Stimulated activated CD8-positive, alpha-beta memory T cell treated with anti-CD3 and anti-CD28 coated beads, Interleukin-7, amount 100 ng/mL, for 4 hours (primary cell): ENCODE measurements at places on chromosomes 2 and 18.

- DNase-seq: no peak
Observed at GRCh38 chr2:163682695-163683094, 53.1 kb downstream of the FIGN start.

- DNase-seq: no peak
Observed at GRCh38 chr18:45954070-45954934, 12.8 kb downstream of the EPG5 start.

GRCh38 chr18:57784801-57785114, 18.4 kb downstream of the ATP8B1 start:
- no peak for DNase-seq

DNA sequence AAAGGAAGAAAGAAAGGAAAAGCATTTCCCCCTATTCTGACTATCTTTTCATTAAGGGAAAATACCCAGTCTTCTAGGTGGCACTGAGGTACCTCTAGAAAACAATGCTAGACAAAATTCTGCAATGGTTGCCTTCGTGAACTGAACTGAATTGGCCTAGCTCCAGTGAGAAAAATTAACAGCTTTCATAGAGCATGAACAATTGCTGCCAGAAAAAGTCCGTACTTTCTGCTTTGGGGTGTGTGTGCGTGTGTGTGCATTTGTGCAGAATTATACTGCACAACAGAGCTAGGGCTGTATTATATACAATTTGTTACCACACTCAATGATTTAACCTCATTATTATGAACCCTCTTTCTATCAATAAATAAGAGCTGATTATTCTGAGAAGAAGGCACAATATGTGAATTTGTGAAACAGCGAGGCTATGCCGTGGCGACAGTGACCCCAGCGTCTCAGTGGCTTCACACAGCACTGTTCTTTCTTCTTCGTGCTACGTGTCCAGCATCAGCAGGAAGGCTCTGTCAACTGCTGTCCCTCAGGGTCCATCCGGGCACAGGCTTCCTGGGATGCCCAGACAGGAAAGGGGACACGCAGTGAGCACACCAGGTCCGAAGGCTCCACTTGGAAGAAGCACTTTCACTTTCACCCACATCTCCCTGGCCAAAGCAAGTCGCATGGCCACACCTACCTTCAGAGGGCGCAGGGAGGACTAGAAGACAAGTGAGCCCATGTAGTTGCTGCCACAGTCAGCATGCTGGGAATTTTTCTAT, 47.5 kb downstream of the PTGR3 start:
- DNase-seq: peak; percentile 2

DNA sequence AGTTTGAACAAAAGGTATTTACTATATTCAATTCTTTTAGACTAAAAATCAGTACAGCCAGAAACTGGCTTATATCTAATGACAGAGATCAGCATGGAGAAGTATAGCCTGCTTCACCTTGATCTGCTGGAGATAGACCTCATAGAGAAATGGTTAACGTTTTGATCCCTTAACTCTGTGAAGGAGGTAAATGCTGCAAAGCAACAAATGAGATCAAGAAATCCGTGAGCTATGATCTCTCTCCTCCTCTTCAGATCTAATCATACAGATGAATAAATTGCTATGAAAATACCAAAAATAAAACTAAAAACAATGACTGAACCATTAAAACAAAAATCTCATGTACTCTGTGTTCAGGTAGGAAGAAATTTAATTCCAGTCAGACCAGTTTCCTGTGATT, 42.8 kb downstream of the KLHL14 start:
- no peak for DNase-seq

DNA sequence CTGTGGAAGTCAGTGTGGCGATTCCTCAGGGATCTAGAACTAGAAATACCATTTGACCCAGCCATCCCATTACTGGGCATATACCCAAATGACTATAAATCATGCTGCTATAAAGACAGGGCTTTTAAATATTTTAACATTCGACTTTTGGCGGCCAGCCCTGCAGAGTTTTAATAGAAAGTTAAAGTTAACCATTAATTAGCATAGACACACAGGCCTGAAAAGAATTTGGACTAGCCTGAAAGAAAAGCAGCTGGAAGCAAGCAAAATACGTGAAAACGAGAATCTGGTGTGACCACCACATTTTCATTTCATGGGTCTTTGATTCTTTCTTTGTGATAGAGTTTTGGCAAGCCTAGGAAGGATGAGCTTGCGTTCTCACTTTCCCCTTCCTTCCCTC, 184.0 kb downstream of the SCG2 start:
- DNase-seq: no peak

- DNase-seq: no peak
Observed at GRCh38 chr2:111999809-112000208, 55.3 kb upstream of the TMEM87B start.

- DNase-seq: no peak
Observed at GRCh38 chr2:213152065-213152794, 818 bp upstream of the IKZF2 start.

DNA sequence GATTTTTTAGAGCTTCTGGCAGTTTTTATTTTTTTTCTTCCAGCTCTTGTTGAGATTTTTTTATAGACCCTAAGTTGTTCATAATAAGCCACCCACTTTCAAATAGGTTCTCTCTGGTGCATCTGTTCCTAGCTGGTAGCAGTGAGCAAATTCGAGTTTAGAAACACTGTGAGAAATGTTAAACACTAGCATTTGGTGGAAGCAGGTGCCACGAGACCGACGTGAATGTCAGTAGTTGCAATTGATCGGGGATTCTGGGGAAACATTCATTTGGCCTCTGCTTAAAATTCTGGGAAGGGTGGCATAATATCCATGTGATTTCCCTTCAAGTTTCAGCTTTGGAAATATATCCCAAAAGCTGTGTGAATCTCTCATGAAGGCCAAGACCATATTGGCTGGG, 435.0 kb downstream of the RNF144A start:
- no peak for DNase-seq

DNA sequence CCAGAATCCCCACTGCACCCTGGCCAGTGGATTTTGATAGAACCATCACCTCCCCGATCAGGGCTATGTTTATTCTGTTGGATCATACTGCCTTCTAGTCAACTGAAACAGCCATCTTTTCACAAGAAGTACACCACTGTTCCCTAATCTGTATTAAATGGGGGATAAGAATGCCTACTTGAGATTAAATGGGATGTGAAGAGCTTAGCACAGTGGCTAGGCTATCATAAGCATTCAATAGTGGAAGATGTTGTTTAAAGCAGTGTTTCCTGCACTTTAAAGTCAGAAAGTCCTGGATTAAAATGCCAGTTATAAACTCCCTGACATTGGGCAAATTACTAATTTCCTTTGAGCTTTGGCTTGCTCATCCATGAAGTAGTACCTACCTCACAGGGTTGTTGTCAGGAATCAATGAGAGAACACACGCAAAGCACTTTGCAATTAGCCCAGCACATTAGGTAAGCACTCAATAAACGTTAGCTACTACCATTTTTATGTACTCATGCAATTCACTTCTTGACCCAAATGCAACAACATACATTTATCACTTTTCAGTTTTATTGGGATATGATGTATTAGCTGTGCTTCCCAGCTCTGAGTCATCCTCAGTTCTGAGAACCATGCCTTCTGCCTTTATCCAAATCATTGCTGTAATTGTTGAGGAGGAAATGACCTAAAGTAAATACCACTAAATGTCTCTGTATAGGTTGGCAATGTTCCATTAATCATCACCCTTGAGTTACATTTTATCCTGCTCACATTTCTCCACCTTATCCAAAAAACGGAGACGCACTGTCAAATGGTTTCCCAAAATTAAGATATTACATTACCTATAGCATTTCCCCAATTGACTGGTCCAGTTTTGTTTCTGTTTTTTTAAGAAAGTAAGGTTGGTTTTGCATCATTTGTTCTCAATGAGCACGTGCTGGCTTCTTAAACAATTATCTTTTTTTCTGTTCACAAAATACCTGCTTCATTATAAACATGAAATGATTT, 2.1 kb downstream of the TMEM247 start:
- DNase-seq: no peak

DNA sequence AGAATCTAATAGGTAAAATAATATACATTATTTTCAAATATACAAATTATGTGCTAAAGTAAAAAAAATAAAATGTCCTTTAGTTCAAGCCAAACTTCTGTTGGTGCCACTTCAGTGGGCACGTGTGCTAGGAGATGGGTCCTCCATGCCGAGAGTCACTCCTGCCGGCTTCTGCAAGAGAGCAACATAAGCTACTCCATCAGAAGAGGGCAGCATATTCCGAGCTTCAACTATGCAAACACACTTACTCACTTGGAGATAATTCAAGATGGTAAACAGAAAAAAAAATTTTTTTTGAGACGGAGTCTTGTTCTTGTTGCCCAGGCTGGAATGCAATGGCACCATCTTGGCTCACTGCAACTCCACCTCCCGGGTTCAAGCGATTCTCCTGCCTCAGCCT, 24.4 kb downstream of the CNOT11 start:
- no peak for DNase-seq
